ENCODE measurements at places on chromosomes 4 and X.

- DNase-seq, result no peak
Observed at GRCh38 chr4:15689540-15689939, 7.9 kb downstream of the FAM200B start.

- DNase-seq, result no peak
Observed at GRCh38 chrX:11458170-11458569, 165.0 kb downstream of the AMELX start.

GRCh38 chr4:109649872-109650271, 53.4 kb downstream of the CASP6 start:
- DNase-seq, result no peak

GRCh38 chr4:151097759-151098158, 1.7 kb upstream of the RPS3A start:
- DNase-seq, result no peak

GRCh38 chr4:166941629-166942028, 292.7 kb downstream of the SPOCK3 start:
- no peak for DNase-seq
